ENCODE measurements at places on chromosomes 6 and 20.
A peak's percentile ranks its signal among the peaks of the same experiment; 100 is the strongest.

DNA sequence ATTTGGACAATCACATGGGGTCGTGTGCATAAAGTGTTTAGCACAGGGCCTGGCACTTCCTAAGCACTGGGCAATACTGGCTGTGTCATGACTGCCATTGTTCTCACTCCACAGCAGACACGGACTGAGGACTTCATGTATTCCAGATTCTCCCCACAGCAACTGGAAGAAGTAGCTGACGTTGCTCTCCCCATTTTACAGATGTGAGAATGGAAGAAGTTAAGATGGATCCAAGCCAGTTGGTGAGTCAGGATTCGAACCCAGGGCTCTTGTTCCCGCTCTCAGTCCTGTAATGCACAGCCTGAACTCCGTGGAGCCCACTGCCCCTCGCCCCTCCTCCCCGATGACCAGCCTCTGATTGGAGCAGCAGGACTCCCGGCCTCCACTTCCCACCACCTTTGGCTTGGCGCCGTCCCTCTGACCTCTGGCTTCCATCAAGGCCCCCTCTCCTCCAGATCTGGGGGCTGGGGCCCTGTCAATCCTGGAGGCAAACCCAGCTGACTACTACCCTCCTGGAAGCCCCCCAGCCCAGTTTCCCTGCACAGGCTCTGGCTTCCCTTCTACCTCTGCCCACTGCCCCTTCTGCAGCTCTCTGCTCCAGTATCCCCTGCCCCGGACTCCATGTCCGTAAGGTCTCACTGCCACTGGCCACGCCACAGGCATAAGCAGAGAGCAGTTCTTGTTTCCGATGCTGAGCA, 12.7 kb downstream of the NOL4L start:
- no peak for DNase-seq

GRCh38 chr20:51434580-51435247, 107.8 kb downstream of the NFATC2 start:
- DNase-seq: no peak

DNA sequence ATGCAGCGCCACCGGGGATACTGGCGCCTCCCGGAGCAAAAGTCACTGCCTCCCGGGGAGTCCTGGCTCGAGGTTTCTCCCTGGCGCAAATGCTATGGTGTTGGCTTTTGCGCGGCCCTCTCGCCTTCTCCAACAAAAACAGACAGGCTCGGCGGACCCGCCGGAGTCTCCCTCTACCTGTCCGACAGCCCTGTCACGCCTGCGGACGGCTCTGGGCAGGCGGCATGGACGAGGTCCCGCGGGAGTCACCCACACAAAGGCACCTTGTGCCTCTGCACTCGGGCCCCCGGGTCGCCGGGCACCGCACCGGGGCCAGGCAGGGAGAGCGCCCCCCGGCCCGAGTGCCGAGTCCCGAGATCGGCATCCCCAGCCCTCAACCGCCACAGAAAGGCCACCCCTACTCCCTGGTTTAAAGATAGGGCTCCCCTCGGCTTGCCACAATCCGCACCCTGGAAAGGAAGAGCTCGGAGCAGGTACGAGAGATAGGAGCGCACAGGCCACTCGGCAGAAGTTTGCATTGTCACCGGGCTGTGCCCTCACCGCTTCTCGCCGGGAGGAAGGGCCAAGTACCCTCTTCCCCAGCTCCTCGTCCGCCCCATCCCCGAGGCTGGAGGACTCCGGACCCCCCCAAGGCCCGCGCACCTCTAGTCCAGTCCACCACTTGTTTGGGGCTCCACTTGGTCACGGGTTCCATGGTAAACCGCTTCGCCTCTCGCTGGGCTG, 903 bp downstream of the CNKSR3 start:
- DNase-seq: no peak

DNA sequence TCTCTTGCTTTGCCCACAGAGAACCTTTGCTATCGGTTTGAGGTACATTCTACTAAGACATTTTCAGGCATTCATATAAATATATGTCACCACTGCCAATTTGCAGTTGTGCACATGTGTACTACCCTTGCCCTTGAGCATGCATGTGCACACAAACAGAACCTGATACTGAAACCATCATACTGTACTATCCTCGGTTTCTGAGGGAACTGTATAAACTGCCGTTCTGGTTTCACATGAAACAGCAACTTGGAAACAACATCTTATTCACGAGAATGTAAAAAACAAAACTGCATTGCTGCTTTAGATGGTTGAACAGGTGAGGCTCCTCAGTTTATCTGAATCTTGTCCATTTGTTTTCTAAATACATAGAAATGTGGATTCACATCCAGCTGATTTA, 151.2 kb upstream of the TMEM170B start:
- DNase-seq: no peak

DNA sequence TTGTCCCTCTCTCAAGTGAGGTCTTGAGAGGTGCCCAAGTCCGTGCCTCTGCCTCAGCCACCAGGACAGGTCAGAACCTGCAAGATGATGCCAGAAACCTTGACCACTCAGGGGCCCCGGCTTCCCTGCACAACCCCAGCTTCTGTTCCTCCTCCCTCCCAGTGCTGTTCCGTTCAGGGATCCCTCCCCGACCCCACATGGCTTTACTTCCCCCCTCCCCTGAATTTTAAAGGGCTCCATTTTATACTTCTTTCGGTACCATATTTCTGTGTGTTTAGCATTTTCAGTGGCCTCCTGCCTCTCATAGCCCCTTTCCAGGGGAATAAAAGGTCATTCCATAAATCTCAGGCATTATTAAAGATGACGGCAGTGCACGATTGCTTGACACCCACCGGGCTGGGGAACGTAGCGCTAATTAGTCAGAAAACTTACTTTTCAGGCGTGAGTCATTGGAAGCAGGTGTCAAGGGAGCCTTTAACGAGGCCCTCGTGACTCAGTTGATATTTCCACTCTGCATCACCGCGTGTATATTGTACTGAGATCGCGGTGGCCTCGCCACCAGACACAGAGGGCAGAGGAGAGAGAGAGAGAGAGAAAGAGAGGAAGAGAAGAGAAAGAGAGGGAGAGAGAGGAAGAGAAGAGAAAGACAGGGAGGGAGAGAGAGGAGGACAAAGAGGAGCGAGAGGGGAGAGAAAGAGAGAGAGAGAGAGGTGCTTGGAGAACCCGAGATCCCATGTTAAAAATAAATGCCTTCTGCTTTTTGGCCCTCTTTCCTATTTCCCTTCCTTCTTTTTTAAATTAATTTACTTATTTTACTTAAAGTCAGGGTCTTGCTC, 21.3 kb downstream of the KCNG1 start:
- no peak for DNase-seq

- DNase-seq: peak; percentile 86
Measured at GRCh38 chr6:142913511-142914047, 31.4 kb downstream of the HIVEP2 start.

- no peak for DNase-seq
Measured at GRCh38 chr6:85464260-85464644, 14.4 kb downstream of the NT5E start.
